ENCODE measurements at places on chromosomes 7 and 10. TPM values are rescaled to one million over a fixed set of nuclear protein-coding genes. Genes with fewer than 3 reads are reported as not detected.

The GRM8 gene
- not detected for total RNA-seq

GRCh38 chr10:17905491-17905890, 46.2 kb upstream of the SLC39A12 start:
- no peak for DNase-seq
- H3K4me3 ChIP-seq: no peak overlapping the region
- no peak overlapping the region for H3K27ac ChIP-seq
- H3K36me3 ChIP-seq: no peaks in the 10 kb centered on the region

DNA sequence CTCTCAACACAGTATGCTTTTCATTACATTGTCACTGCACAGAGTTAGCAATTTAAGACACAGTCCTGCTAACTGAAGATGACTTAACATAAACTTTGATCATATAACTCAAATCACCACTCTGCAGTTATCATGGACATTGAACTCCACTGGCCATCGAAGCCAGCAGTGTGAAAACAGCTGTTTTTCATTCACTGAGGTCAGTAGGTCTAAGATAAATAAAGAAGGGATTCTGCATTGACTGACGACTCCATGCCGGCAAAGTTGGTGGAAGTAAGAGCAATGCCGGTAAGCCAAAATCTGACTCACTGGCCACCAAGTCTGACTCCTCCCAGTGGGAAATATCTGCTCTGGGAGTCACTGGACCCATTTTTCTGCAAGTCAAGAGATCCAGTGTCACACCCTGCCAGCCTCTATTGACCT, 449.9 kb upstream of the ANKRD30A start:
- no peak for DNase-seq
- no peaks in the 10 kb centered on the region for H3K36me3 ChIP-seq
- H3K4me1 ChIP-seq: no peaks in the 10 kb centered on the region
- no peak overlapping the region for H3K27ac ChIP-seq

DNA sequence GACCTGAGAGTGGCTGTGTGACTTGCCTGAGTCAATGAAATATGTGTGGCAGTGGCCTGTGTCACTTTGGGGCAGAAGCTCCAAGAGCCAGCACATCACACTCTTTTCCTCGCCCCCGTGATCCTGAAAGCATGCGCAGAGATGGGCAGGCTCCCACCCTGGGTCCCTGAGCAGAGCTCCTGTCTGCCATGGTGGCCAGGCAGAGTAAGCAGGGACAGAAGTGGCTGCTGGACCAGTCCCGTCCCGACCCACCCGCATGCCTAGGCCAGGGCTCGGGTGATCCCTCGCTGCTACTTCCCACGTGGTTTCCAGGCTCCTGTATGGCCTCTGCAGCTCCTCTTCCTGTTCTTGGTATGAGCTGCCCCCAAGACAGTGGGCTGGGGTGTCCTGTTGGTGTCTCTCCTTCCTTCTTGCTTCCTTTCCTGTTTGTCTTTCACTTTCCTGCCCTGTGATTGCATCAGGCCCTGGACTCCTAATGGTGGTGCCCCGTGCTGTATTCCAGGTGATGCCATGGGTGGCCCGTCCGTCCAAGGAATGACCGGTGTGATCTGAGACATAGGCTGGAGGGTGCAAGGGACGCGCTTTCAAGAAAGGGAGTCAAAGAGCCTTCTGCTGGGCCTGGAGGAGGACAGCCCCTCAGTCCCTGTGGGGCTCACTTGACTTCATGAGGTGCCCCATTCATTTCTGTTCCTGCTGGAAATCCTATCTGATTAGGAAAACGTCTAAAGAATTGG, 71.4 kb upstream of the SHH start:
- no peaks in the 10 kb centered on the region for H3K27me3 ChIP-seq
- no peak overlapping the region for H3K4me3 ChIP-seq
- H3K27ac ChIP-seq: no peak overlapping the region

DNA sequence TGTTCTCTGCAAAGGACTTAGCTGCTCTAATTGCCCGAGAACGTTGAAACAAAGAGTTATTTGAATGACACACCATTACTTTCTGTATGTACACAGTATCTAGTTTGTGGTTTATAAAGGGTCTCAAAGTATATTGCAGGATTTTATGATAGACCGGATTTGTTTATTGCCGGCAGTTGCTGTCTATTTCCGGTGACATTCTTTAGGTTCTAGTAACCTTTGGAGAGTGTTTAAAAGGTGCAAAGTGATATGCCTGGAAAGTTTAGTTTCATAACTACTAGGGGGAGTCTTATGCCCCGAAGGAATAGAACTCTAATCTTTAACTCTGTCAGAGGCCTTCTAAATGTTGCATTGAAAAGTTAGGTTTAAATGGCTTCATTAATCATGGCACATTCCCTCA, 63.8 kb downstream of the PAPSS2 start:
- DNase-seq: no peak
- H3K4me1 ChIP-seq: no peaks in the 10 kb centered on the region
- no peak overlapping the region for H3K4me3 ChIP-seq
- peaks cover 10% of the 10 kb centered on the region for H3K27me3 ChIP-seq
- H3K27ac ChIP-seq: no peak overlapping the region

All from activated CD4-positive, alpha-beta T cell treated with anti-CD3 and anti-CD28 coated beads, Interleukin-2, amount 10 ng/mL, durations not matched to agents 7 days and 5 days (primary cell).